ENCODE measurements at places on chromosomes 3 and 15.

GRCh38 chr3:16013568-16013967 is 160.9 kb upstream of the GALNT15 start:
- DNase-seq = no peak

DNA sequence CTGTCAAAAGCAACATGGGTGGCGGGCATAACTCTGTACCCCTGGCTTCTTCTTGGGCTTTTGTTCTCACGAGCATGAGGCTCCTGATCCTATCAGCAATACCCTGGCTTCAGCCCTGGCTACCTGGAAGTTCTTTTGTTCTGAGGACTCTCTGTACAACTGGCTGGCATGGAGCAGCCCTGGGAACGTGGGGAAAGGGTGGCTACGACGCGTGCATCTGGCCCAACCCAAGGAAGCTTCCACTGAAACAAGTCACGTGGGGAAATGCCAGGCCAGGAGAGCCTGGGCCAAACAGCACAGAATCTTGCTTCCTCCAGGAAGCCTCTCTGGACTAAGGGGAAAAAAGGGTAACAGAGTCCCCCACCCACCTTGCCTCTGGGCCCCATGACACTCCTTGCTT is 22.7 kb upstream of the ATP2B2 start:
- DNase-seq = no peak

DNA sequence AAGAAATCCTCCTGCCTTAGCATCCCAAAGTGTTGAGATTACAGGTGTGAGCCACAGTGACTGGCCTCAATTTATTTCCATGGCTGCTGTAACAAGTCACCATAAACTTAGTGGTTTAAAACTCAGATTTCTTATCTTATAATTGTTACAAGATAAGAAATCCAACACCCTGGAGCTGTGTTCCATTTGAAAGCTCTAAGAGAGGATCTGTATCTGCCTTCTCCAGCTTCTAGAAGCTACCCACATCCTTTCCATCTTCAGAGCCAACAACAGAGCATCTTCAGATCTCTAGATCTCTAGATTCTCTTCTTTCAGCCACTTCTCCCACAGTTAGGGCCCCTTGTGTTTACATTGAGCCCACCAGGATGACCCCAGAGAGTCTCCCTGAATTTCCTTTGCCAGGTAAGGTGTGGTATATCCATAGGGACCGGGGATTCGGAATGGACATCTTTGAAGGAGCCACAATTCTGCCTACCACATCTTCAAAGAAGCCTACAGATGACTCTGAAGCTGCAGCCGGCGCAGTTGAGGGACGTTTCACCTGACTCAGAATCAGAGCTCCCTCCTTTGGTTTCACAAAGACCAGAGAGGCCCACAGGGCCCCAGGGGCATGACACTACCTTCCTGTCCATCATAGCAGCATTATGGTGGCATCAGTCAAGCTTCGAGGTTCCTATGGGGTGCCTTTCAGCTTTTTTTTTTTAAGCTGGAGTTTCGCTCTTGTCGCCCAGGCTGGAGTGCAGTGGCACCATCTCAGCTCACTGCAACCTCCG is 87.0 kb upstream of the IGF1R start:
- DNase-seq = no peak

GRCh38 chr3:112653209-112653871 is 12.4 kb upstream of the CCDC80 start:
- peak; percentile 98 for DNase-seq

- no peak for DNase-seq
These were observed 239.4 kb upstream of the THRB start for GRCh38 chr3:24734019-24734418.

- DNase-seq = no peak
These were observed 31.8 kb downstream of the IQGAP1 start for GRCh38 chr15:90419738-90420406.

All from non-pigmented ciliary epithelial cell (primary cell).